Renal pelvis (tissue), 12 donors: ENCODE measurements at places on chromosomes 1 and 21. TPM values are rescaled to one million over a fixed set of nuclear protein-coding genes. Genes with fewer than 3 reads are reported as not detected.

LIPI gene
- polyA plus RNA-seq = 0.27 TPM

TFF2 gene
- polyA plus RNA-seq = not detected

LCE3D gene
- polyA plus RNA-seq = not detected

FLG2 gene
- 0.07 TPM for polyA plus RNA-seq

TMEM125 gene
- polyA plus RNA-seq = 16.6 TPM

AUNIP gene
- 3.0 TPM for polyA plus RNA-seq

POU2F1 gene
- polyA plus RNA-seq = 13.6 TPM

LCE2C gene
- polyA plus RNA-seq = not detected

CFHR5 gene
- not detected for polyA plus RNA-seq

SPATA46 gene
- polyA plus RNA-seq = 2.1 TPM

CNIH3 gene
- polyA plus RNA-seq = 9.5 TPM

GBP6 gene
- polyA plus RNA-seq = 0.06 TPM

OR14A16 gene
- polyA plus RNA-seq = not detected
